Amniotic stem cell (primary cell): ENCODE measurements at places on chromosomes 11 and 22.

DNA sequence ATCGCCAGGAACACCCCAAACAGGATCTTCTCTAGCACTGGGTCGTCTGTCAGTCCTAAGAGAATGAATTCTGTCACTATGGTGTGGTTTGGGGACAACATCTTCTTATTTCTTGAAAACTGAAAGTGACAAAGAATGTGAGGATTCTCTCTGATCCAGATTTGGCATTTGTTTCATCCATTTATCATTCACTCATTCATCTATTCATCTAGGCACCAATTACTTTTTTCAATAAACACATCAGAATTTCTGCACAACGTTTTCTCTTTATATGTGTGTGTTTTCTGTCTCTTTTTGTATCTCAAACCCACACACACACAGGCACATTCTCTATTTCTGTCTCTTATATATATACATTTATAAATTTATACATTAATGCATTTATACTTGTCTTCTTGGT, at the start of gene OR5M10:
TSS of gene OR5M10 (minus strand) at position 101 of the 400 bp plus-strand sequence. CDS start at position 101, 0 bp downstream.
- no peak for DNase-seq

DNA sequence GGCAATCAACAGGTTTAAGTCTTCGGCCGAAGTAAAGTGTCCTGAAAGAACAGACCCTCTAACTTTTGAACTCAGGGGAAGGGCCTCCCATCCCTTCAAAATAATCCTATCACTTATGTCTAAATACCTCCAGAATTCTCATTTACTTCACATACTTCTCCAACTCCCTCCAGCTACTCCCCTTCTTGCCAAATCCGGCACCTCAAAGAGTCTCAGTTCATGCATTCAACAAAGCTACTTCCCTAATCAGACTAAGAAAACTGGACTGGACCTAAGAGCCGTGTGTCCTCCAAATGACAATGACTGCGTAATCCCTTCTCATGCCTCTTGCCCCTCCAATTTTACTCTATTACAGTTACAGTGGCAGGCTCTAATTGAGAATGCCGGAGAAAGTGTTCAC, 1.3 kb downstream of the DDB1 start:
- no peak for DNase-seq

DNA sequence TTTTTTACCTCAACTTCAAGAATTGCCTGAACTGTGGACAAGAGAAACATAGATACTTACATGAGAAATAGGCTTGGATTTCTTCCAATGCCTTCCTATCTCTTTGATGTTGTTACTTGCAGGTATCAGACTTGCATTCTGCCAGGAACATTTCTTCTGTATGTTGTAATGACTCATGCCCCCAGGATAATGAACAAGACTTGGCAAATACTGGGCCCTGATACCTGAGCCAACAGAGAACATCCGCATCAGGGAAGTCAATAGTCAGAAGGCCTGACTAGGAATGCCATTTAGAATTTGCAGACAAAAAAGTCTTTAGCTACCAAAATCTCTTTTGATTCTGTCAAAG, 273.7 kb upstream of the KIRREL3 start:
- no peak for DNase-seq

- no peak for DNase-seq
Observed at GRCh38 chr22:33570110-33570509, 350.2 kb downstream of the LARGE1 start.

GRCh38 chr11:70788248-70789022, 390.1 kb downstream of the CTTN start:
- DNase-seq, result peak; percentile 82

- no peak for DNase-seq
Observed at GRCh38 chr22:45760682-45761081, 89.0 kb downstream of the ATXN10 start.

GRCh38 chr11:541433-541885, 4.1 kb downstream of the LRRC56 start:
- no peak for DNase-seq

GRCh38 chr22:45817745-45818423, 146.2 kb downstream of the ATXN10 start:
- DNase-seq, result no peak

- peak; percentile 73 for DNase-seq
Observed at GRCh38 chr22:29842740-29843139, 4.7 kb upstream of the ASCC2 start.

DNA sequence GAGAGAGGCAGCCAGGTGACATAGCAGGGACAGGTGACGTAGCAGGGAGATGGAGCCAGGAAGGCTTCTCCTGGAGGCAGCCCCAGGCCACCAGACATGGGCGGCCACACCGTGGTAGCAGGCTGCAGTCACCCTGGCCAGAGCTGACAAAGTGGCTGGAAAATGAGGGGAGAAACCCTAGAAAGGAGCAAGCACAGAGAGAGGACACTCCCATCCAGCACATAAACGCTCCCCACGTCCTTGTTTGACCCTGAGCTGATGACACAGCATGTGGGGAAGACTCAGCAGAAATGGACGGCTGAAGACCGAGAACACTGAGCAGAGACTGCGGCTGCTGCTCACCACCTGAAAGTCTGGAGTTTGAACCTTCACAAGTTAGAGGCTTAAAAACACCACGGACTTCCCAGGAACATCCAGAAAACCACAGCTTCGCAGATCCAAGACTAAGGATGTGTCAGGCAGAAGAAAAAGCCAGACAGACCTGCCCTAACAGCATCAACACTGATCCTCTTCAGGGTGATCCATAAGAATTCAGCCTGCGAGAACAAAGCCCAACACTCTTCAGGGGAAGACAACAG, 28.7 kb downstream of the DRD4 start:
- no peak for DNase-seq
